ENCODE measurements at places on chromosomes 2 and 18.

DNA sequence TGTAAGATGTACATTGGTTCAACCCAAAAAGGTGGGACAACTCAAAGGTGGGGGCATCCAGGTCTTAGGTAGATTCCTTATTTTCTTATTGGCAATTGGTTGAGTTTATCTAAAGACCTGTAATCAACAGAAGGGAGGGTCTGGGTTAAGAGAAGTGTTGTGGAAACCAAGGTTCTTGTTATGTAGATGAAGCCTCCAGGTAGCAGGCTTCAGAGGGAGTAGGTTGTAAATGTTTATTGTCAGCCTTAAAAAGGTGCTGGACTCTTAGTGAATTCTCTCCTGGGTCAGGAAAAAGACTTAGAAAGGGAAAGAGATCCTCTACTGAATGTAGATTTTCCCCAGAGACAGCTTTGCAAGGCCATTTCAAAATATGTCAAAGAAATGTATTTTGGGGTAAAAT is 125.3 kb upstream of the NDUFV2 start:
- no peak for DNase-seq

DNA sequence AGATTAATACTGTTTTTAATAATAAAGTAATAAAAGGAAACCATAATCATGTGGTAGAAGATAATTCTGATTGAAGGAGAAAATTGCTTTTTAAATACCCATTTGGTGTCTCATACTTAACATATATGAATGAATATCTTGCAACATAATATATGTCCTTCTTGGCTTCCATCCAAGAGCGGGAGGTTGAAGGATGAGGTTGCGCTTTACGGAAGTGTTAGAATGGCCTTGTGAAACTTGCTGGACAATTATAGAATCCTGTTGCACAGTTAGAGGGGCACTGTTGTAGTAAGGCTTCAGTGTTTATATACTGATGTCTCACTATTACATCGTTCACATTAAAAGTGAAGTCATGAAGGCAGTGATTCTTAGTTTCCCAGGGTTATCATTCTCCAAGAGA is 9.4 kb downstream of the INSIG2 start:
- DNase-seq, result no peak

DNA sequence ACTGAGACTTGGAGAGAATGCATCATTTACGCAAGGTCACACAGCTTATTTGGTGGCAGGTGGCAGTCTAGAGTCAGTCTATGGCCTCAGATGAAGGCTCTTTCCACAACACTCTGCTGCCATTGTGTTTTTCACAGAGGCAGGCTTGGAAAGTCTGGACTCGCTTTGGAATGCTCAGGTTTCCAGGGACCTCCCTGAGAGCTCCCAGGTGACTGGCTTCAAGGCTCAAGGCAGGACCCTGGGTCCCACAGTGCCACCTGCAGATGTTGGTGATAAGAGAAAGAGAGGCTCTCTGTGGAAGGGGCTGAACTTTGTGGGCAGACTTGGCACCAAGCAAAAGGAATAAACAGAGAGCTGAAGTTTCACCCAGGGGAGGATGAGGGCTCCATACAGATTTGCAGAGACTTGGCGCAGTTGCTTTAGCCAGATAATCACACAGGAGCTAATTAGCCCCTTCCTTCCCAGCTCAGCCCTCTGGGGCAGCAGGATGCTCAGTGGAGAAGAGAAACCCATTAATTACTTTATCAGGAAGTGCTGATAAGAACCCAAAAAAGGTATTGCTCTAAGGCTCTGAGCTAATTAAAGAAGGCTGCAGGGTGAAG is 103.5 kb downstream of the LBH start:
- no peak for DNase-seq

- no peak for DNase-seq
These were observed 289.2 kb downstream of the ERBB4 start for GRCh38 chr2:212249451-212249850.

DNA sequence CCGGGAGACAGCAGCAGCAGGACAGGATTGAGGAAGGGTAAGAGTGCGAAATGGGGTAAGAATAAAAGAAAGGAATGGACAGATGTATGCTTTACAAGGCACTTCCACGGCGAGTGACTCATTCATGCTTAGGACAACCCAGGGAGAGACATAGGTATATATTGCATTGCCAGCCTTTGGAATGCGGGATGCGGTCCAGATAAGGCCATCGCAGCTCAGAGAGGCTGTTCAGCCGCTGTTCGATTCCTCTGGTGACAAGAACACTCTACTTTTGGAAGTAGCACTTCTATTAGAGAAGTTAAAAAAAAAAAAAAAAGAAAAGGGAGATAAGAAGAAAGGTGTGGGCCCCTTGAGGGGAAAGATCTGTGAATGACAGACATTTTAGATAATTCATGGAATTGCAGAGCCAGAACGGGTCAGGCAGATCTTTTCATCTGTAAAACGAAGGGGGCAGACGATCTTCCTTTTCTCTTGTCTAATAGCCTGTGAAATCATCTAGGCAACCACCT is 819 bp upstream of the NCOA1 start:
- DNase-seq, result no peak

- no peak for DNase-seq
These were observed 643.6 kb upstream of the DDX18 start for GRCh38 chr2:117170897-117171296.

DNA sequence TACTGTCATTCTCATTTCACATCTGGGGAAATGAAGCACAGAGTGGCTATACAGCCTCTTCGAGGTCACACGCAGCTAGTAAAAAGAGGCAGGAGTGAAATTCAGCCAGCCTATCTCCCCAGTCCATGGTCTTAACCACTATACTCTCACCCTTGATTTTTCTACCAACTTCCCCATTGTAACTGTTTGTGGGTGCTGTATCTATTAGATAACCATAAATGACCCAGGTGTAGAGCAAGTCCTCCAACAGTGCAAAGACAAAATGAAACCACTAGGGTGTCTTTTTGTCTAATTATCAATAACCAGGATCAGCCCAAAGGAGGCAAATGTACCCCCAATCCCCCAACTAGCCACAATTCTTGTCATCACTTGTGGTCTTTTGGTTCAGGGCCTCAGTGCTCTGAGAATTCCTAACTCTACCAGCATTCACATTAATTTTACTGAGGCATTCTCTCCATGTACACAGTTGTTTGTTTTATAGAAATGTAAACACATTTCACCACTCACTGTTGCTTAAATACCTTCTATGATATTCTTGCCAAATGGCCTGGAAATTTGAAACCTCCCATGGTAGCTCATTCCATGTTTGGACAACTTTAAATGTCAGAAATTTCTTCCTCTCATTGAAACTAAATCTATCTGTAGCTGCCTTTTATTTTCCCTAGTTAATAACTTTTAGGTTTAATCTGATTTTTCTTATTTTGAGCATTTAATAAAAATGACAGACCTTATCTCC is 58.7 kb downstream of the SLC40A1 start:
- no peak for DNase-seq

GRCh38 chr2:125746321-125747164 is 909.4 kb upstream of the GYPC start:
- DNase-seq, result no peak

- no peak for DNase-seq
These were observed 19.5 kb upstream of the FAHD2A start for GRCh38 chr2:95382686-95383634.

- DNase-seq, result no peak
These were observed 14.1 kb upstream of the FHOD3 start for GRCh38 chr18:36283448-36283847.

DNA sequence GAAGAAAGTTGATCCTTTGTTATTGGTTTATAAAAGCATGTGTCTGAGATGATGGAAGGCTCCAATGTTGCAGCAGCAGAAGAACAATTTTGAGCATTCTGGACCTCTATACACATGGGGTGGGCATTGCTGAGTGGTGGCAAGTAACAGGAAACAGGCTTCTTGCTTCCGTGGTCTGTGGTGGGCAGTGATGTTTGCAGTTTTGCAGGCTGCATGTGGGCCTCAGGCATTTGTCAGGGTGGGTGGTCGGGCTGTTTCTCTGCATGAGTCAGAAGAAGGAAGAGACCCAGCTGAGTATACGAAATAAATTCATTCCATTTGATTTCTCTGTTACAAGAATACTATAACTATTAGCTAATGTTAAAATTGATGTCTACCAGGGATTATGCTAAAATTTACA is 239.5 kb upstream of the COL3A1 start:
- DNase-seq, result no peak

GRCh38 chr18:46833899-46834298 is 77.0 kb upstream of the ST8SIA5 start:
- no peak for DNase-seq

DNA sequence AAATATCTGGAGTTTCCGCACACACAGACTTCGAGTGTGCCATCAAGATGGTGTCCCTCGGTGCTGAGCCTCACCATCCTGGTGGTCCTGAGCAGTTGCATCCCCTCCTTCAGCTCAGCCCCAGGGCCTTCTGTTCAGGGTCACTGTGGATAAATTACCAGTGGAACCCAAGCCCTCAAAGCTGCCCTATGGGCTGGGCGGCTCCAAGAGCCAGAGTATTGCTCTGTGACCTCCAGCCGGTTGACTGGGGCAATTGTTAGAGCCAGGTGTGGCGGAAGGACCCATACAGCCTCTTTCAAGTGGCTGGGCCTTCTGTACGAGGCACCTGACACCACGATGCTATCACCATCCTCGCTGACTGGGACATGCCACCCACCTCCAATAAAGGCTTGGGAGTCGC is 215.5 kb downstream of the GBX2 start:
- DNase-seq, result no peak

Measured in activated effector memory CD4-positive, alpha-beta T cell treated with Interleukin-2 at 50 U/mL for 16 hours (primary cell).